Fibroblast of mammary gland (primary cell): ENCODE measurements at places on chromosomes 4 and X.

DNA sequence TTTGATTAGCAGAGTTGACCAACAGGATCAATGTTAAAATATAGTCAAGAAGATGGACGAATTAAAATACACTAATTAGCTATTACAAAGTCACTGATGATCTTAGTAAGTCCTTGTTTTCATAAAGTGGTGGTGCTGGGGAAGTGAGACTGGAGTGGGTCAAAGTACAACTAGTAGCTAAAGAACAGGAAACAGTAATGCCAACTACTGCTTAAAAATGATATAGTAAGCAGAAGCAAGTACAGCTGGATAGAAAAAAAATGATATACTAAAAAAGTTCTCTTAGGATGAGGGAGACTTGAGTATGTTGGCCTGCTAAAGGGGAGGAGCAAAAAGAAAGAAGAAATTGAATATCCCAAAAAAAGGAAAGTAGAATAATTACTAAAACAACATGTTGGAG, 580.8 kb upstream of the FTHL17 start:
- DNase-seq: no peak

GRCh38 chrX:139890991-139891700, 41.7 kb downstream of the ATP11C start:
- peak; percentile 75 for DNase-seq

DNA sequence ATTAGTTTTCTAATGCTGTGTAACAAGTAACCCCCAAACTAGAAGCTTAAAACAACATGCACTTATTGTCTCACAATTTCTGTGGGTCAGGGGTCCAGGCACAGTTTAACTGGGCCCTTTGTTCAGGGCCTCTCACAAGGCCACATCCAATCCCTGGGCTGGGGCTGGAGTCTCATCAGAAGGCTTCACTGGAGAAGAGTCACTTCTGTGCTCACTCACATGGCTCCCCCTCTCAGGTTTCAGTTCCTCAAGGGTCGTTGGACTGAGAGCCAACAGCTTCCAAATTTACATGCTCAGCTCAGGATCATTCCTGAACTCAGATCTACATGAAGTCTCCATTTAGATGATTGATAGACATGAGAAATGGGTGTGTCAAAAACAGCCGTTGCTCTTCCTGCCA, 77.1 kb downstream of the EVC start:
- no peak for DNase-seq

GRCh38 chrX:10379878-10380277, 223.1 kb downstream of the CLCN4 start:
- DNase-seq: no peak

GRCh38 chr4:143617994-143618679, 82.3 kb downstream of the FREM3 start:
- peak; percentile 41 for DNase-seq

GRCh38 chr4:74830928-74831327, 36.6 kb upstream of the BTC start:
- peak; percentile 19 for DNase-seq

DNA sequence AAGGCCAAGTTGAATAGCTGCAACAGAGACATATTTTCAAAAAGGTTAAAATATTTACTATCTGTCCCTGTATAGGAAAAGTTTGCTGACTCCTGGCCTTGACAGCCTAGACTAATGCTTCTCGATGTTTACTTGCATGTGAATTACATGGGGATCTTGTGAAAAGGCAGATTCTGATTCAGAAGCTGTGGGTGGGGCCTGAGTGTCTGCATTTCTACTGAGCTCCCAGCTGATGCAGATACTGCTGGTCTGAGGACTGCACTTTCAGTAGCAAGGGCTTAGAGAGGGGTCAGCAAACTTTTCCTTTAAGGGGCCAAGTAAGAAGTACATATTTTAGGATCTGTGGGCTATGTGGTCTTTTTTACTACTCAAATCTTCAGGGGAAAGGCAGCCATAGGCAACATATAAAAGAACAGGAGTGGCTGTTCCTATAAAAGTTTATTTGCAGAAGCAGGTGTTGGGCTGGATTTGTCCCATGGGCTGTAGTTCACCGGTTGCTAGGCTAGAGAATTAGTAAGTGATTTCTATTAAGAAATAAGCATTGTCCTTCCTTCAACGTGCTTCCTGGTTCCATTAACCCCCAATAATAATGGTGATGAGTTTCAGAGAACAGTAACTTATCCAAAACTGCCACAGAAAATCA, 97.2 kb upstream of the PDE5A start:
- no peak for DNase-seq

- DNase-seq: no peak
Measured at GRCh38 chrX:16931371-16931770, 15.1 kb upstream of the REPS2 start.

DNA sequence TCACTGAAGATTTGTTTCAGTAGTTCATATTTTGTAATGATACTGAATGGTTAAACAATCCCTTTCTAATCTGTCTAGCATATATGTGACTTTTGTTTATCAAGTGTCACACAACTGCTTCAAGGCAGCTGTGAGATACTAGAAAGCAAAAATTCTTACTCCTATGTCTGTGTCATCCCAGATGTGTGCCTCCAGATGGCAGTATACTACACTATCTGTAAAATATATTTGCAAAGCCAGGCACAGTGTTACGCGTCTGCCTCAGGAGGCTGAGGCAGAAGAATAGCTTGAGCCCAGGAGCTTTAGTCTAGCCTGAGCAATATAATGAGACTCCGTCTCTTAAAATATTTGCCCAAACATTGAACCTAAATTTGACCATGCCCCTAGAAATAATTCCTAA, 4.0 kb downstream of the NUDT10 start:
- DNase-seq: peak; percentile 57

DNA sequence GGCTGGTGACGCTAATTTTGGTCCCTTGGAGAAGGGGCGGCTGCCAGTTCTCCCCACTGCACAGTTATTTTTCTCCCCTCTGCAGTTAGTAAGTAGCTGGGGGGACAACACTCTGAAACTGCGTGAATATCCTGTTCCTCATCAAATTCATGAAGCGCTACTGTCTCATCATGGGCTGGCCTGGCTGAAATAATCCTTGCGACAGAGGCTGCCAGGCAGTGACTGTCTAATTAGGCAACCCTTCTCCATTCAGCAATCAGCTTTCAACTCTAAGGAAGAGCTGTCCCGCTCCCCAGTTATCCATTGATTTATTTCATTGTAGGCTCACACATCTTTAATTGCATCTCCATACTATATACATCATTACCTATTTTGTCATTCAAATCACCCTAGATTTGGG, 8.2 kb downstream of the SH3TC1 start:
- DNase-seq: no peak

- no peak for DNase-seq
Measured at GRCh38 chr4:24527371-24527770, 57.0 kb downstream of the DHX15 start.

- DNase-seq: peak; percentile 16
Measured at GRCh38 chrX:24023972-24024669, 2.9 kb downstream of the KLHL15 start.

GRCh38 chrX:11423362-11423818, 130.2 kb downstream of the AMELX start:
- peak; percentile 92 for DNase-seq

- peak; percentile 39 for DNase-seq
Measured at GRCh38 chr4:185656467-185656931, 121.2 kb upstream of the PDLIM3 start.

GRCh38 chr4:25702848-25703247, 47.2 kb downstream of the SLC34A2 start:
- DNase-seq: peak; percentile 80

DNA sequence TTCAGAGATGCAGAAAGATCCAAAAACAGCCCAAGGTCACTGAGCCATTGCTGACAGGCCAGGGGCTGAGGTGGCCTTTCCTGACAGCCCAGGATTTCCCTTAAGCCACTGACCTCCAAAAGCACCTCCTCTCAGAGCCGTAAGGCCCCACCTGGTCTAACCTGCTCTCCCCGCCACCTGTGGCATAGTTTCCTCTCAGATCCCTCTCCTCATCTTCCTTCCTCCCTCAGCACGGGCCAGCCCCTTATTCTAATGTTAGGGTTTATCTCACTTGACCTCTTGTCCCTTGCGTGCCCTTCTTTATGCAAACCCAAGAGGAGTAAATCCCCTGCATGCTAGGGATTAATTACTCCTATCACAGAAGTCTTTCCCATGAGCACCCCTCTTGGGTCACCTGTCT, 113.0 kb downstream of the RBM47 start:
- no peak for DNase-seq

- no peak for DNase-seq
Measured at GRCh38 chrX:65920620-65921019, 119.3 kb downstream of the VSIG4 start.

DNA sequence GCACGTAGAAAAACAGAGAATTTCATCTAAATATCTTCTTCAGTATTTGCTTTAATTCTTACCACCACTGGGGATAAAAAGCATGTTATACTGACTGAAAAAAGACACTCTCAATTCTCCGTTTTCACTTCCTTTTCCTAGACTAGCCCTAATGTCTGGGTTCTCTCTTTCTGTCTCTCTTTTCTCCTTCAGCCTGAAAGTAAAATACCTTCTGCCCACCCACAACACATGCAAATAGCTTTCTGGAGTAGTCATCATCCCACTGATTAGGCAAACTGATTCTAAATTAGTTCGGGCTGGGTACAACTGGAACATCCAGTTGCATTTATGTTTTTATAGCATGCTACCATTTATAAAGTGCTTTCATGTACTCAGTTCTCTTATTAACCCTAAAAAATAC, 142.4 kb upstream of the ANKRD50 start:
- peak; percentile 48 for DNase-seq

DNA sequence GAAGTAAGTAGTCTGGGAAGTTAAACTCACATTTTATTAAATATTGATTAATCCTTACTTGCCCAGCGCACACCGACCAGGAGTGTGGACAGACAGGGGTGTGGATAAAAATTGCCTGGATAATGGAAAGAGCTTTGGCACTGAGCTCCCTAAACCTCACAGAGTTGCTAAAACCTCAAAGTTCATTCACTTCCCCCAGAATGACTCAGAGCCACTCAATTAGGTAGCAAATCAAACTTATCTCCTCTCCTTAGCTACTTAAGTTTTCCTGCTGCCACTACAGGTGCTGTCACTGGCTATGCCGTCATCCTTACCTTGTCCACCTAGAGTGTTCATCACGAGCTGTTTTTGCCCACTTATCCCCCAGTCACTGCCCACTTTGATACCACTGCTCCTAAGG, 27.0 kb upstream of the MID1IP1 start:
- DNase-seq: peak; percentile 10

GRCh38 chr4:29079260-29079659, 1640.9 kb upstream of the PCDH7 start:
- DNase-seq: no peak

DNA sequence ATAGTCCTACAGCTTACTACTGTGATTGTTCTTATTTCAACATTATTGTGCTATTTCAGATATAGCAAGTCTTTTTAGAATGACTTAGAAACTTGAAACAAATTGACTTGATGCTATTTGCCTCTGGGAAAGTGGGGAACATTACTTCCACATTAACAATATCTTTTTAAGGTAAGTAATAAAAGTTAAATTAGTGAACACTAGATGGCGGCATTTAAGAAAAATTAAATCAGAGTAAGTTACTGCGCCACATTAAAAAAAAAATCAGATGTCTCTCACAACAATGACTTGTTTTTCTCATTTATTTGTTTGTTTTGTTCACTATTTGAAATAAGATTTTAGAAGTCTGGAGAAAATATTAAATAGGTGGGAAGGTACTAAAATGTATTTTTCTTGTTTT, 1026.9 kb upstream of the SLIT2 start:
- peak; percentile 44 for DNase-seq

- DNase-seq: peak; percentile 40
Measured at GRCh38 chrX:43813898-43814297, 68.4 kb downstream of the MAOB start.

DNA sequence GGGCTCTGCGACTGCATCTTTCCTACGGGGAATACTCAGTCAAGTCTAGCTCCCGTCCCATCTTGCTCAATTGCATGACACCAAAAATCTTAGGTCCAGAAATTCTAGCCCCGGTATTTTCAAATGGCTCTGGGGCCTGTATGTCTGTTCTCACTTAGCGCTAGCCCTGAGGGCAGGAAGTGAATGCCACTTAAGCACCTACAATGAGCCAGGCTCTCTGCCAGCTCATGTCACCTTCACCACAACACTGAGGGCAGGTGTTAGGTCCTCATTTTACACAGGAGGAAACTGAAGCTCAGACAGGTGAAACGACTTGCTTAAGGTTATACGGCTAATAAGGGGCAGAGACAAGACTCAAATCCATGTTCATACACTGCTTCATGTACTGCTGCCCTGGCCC, 282.8 kb downstream of the PPP1R2C start:
- no peak for DNase-seq

GRCh38 chr4:41575207-41575606, 37.2 kb downstream of the LIMCH1 start:
- peak; percentile 18 for DNase-seq

DNA sequence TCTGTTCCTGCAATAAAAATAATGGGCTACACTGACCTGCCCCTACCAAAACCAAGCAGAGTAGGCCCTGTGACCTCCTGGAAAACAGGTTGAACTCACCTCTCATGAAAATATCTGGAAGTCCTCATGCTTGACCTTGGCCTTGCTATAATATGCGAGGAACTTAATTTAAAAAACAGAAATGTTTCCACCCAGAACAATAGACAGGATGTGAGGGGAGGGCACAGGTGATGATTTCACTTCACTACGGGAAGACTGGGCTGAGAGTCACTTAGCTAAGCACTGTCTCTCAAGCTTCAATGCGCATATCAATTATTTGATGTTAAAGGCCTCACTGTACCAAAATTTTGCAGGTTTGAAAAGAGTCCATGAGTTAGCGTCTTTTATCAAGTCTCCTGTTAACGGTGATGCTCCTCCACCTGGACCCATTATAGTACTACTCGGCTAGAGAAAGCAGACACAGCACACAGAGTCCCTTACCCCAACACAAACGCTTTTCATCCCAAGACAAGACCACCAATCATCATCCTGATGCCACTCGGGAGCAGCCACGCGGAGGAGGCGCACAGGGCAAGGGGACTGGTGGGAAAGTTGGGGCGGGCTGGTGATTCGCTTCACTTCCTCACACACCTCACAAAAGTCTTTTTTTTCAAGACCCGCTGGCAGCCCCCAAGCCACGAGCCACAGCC, 25.9 kb downstream of the ZNF721 start:
- DNase-seq: peak; percentile 11

DNA sequence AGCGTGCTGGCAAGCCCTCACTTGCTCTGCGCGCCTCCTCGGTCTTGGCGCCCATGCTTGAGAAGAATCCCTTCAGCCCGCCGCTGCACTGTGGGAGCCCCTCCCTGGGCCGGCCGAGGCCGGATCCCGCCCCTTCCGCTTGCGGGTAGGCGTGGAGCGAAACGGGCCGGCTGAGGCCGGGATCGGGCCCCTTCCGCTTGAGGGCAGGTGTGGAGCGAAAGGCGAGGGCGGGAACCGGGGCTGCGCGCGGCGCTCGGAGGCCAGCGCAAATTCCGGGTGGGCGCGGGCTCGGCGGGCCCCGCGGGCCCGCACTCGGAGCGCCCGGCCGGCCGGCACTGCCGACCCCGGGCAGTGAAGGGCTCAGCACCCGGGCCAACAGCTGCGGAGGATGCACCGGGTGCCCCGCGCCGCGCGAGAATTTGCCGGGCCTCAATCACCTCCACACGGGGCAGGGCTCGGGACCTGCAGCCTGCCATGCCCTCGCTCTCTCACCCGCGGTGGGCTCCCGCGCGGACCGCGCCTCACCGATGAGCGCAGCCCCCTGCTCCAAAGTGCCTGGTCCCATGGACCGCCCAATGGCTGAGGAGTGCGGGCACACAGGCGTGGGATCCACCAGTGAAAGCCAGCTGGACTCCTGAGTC, 58.1 kb upstream of the GBA3 start:
- DNase-seq: no peak
